ENCODE measurements at places on chromosomes 5 and 9.

GRCh38 chr5:7877851-7878250 is 8.9 kb downstream of the MTRR start:
- no peak for DNase-seq

GRCh38 chr5:31196309-31196708 is 2.8 kb downstream of the CDH6 start:
- DNase-seq, result no peak

GRCh38 chr9:110509792-110510191 is 69.7 kb downstream of the SVEP1 start:
- no peak for DNase-seq

- DNase-seq, result no peak
These were observed 26.6 kb downstream of the PTPDC1 start for GRCh38 chr9:94110821-94111252.

GRCh38 chr5:139895647-139896046 is 100.0 kb downstream of the PSD2 start:
- no peak for DNase-seq

DNA sequence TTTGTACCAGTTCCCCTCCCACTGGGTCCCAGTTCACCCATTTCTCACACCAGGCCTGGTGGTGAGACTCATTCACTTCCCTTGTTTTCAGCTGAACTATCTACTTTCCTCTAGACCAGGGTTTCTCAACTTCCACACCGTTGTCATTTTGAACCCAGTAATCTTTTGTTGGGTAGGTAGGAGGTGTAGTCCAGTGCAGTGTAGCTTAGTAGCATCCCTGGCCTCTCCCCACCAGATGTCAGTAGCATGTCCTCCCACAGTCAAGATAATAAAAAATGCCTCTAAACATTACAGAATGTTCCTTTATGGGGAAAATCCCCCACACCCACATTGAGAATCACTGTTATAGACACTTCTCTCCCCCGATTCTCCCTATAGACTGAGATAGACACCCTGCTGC is 299.1 kb downstream of the EPB41L4A start:
- no peak for DNase-seq

DNA sequence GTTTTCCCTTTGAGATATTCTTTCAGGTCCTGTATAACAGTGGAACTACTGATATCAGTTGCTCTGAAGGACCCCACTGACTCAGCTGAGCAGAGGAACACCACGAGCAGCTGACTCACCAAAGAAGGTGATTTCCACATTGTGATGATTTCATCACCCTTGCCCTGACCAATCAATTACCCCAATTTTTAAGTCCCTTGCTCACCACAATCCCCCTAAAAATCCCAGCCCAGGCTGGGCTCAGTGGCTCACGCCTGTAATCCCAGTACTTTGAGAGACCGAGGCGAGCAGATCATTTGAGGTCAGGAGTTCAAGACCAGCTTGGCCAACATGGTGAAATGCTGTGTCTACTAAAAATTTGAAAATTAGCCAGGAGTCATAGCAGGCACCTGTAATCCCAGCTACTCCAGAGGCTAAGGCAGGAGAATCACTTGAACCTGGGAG is 125.3 kb upstream of the ABCA1 start:
- no peak for DNase-seq

DNA sequence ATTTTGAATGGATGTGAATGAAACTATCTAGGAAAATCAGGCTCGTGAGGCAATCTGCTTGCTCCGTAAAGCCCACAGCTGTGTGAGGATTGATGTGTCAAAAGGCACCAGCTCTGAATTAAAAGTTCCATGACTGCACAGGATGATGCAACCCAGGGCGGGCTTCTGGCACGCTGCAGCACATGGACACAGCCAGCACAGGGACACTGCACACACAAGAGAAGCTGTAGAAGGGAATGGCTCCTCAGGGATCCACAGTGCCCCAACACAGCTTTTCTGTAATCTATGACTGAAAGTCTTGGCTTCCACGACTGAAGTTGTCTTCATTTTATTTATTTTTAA is 151.0 kb downstream of the GCNT1 start:
- no peak for DNase-seq

DNA sequence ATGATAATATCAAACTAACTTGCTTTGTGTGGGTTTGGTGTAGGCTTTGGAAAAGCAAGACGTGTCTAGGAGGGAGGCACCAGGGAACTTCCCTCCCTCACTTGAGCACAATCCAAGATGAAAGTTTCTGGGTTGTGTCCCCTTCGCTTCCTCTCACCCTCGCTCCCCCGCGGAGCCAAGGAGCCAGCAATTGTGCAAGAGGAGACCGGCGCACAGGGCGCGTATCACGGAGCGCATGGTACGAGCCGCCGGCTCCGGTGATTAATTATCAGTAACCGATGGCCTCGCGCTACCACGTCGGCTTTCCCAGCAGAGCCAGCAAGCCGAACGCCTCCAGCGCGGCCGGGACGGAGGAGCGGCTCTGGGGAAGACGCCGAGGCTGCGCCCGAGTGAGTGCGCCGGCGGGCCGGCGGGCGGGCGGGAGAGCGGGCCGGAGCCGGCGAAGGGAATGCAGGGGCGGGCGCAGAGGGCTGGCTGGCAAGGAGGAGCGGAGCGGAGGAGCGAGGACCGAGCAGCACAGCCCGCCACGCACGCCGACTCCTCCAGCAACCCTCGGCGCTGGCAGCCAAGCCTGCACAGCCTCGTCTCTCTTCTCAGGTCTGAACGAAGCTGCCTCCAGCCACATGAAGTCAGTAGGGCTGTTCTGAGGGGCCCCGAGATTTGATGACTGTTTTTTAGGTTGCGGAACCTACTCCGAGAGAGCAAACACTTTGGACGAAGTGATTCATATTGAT is 143.6 kb downstream of the BNC2 start:
- peak; percentile 45 for DNase-seq

DNA sequence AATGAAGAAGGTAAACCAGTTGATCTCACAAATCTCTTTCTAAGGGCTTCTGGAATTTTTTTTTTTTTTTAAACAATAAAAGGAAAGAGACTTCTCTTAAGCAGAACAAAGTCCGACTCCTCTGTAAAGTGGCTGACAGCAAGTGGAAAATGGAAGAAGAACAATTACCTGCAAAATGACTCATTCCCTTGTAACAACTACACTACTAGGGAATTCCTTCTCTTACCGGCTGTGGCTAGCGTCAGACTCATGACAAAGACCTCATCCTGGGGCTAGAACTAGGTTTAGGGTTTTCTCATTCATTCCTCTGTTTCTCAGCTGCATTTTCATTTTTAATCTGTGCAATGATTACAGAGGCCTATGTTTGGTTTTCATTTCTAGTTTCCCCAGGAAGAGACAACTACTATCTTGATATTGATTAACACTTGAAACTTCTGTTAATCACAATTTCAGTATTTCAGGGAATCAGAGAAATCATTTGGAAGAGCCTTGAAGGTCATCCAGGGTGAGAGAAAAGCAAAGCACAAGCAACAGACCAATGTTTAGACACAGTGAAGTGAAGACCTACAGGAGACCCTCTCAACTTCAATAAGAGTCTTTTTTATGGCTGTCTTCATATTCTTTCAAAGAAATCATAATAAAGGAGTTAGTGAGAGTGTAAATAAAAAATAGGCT is 437.9 kb downstream of the RAB3C start:
- no peak for DNase-seq

DNA sequence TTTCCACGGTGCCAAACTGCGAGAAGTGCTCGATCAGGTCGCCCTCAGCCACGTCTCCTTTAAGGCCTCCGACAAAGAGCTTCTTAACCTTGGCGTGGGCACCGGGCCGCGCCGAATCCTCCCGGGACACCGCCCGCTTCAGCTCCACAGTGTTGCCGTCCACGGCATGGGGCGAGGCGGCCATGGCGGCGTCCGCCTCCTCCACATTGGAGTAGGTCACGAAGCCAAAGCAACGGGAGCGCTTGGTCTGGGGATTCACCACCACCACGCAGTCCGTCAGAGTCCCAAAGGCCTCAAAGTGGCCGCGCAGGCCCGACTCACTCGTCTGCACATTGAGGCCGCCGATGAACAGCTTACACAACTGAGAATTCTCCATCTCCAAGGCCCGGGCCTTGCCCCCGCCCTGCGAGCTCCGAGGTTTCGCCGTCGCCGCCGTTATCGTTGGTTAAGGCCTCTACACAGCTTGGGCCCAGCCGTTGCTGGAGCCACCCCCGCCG is 424 bp downstream of the HNRNPA0 start:
- DNase-seq, result no peak
